ENCODE measurements at places on chromosomes 1 and 21. TPM values are rescaled to one million over a fixed set of nuclear protein-coding genes. Genes with fewer than 3 reads are reported as not detected.
A peak's percentile ranks its signal among the peaks of the same experiment; 100 is the strongest.

ZBTB8B gene
- not detected for total RNA-seq

GCSAML gene
- total RNA-seq, result not detected

VASH2 gene
- total RNA-seq, result not detected

CD84 gene
- total RNA-seq, result 1.1 TPM

- no peaks in the 10 kb centered on the region for H3K36me3 ChIP-seq
- peak; percentile 32 for DNase-seq
- no peaks in the 10 kb centered on the region for H3K27me3 ChIP-seq
- peak within 1 kb of the TSS; percentile 94 for H3K4me3 ChIP-seq
- H3K4me1 ChIP-seq, result peaks cover 43% of the 10 kb centered on the region
Measured at GRCh38 chr1:52141513-52142219, at the start of gene ZFYVE9. Gene ZFYVE9 (plus strand): TSS chr1:52142089. CDS start chr1:52233207, 91,118 bp downstream.

DNA sequence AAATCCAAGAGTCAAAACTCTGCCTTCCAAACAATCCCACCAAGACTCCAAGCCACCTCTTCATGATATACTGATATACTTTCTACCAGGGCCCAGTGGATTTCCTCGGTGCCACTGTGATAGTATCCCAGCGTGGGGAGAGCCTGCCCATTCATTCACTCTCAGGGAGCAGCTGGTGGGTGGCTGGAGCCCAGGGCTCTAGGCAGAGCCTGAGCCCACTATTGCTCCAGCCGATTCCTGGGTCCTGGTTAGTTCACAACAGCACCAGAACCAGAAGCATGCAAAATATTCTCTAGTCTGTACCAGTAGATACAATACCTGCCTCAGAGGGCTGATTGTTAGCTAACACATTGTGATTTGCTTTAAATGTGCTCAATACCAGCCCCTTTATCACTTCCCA lies 831 bp downstream of the CSRP1 start:
- no peak for DNase-seq
- peak overlapping the region; percentile 81 for H3K27ac ChIP-seq
- no peaks in the 10 kb centered on the region for H3K27me3 ChIP-seq

GRCh38 chr1:69914976-69915765 lies 290.2 kb downstream of the LRRC40 start:
- no peak overlapping the region for H3K4me3 ChIP-seq
- H3K4me1 ChIP-seq, result no peaks in the 10 kb centered on the region
- no peaks in the 10 kb centered on the region for H3K27me3 ChIP-seq
- DNase-seq, result no peak
- no peak overlapping the region for H3K27ac ChIP-seq

DNA sequence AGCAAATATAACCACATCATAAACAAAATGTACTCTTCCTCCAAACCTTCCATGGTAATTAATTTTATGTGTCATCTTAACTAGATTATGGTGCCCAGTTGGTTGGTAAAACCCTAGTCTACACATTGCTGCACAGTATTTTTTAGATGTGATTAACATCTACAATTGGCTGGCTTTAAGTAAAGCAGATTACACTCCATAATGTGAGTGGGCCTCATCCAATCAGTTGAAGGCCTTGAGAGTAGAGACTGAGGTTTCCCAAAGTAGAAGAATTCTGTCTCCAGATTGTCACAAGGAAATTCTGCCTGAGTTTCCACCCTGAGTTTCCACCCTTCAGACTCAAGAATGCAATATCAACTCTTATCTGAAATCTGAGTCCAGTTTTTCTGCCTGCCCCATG lies 128.4 kb upstream of the USP25 start:
- no peaks in the 10 kb centered on the region for H3K27me3 ChIP-seq
- H3K4me1 ChIP-seq, result no peaks in the 10 kb centered on the region
- H3K36me3 ChIP-seq, result no peaks in the 10 kb centered on the region
- H3K27ac ChIP-seq, result no peak overlapping the region
- no peak overlapping the region for H3K4me3 ChIP-seq

- DNase-seq, result no peak
- H3K4me1 ChIP-seq, result peaks cover 7% of the 10 kb centered on the region
- no peaks in the 10 kb centered on the region for H3K27me3 ChIP-seq
- H3K27ac ChIP-seq, result peak overlapping the region; percentile 10
- no peak overlapping the region for H3K4me3 ChIP-seq
Measured at GRCh38 chr1:41003127-41003639, 18.3 kb downstream of the SLFNL1 start.

DNA sequence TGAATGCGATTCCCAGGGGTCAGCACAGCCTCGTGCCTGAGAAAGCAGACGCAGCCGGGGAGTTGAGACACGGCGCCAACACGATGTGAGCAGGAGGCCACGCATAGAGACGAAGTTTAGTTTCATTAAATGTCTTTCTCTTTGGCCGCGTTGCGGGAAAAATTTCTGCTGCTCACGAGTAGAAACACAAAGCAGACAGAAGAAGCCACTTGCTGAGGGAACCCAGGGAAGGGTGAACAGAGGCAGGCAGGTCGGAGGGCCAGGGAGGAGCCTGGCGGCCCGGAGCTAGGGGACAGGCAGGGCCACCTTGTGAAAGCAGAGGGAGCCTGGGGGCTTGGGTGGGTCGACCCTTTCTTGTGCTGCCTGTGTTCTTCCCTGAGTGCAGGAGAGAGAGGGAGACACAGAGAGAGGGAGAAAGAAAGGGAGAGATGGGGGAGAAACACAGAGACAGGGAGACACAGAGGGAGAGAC lies 33.2 kb downstream of the POFUT2 start:
- H3K27me3 ChIP-seq, result peaks cover 24% of the 10 kb centered on the region
- DNase-seq, result no peak
- H3K27ac ChIP-seq, result no peak overlapping the region
- no peak overlapping the region for H3K4me3 ChIP-seq

GRCh38 chr1:81406292-81406999 lies 394.3 kb upstream of the ADGRL2 start:
- no peak for DNase-seq
- no peaks in the 10 kb centered on the region for H3K36me3 ChIP-seq
- no peak overlapping the region for H3K4me3 ChIP-seq
- peaks cover 4% of the 10 kb centered on the region for H3K4me1 ChIP-seq

GRCh38 chr1:74772945-74773344 lies 40.0 kb downstream of the TYW3 start:
- H3K4me3 ChIP-seq, result no peak overlapping the region
- no peaks in the 10 kb centered on the region for H3K4me1 ChIP-seq
- no peaks in the 10 kb centered on the region for H3K27me3 ChIP-seq
- no peak overlapping the region for H3K27ac ChIP-seq

- H3K27ac ChIP-seq, result no peak overlapping the region
- no peaks in the 10 kb centered on the region for H3K36me3 ChIP-seq
- H3K4me3 ChIP-seq, result no peak overlapping the region
- H3K27me3 ChIP-seq, result no peaks in the 10 kb centered on the region
Measured at GRCh38 chr1:15095496-15095875, 58.1 kb upstream of the TMEM51 start.

DNA sequence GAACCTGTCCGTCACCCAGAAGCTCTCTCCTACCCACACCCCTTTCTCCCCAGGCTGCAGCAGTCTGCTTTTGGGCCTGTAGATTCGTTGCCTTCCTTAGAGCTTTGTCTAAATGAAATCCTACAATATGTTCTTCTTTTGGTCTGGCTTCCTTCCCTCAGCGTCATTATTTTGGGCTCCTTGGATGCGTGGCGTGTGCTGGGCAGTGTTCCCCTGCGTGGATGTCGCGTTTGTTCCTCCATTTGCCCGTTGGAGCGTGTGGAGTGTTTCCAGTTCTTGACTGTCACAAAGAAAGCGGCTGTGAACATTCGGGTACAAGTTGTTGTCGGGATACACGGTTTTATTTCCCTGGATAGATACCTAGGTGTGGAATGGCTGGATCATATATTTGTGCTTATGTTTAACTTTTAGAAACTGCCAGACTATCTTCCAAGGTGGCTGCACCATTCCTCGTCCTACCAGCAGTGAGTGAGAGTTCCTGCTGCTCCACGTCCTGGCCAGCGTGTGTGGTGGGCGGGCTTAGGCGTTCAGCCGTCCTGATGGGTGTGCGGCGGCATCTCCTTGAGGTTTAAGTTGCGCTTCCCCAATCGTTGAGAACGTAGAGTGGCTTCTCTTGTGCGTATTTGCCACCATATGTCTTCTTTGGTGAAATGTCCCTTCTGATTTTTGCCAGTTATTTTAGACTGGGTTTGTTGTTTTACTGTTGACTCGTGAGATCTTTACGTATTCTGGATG lies 31.7 kb downstream of the SKI start:
- no peaks in the 10 kb centered on the region for H3K27me3 ChIP-seq
- H3K27ac ChIP-seq, result no peak overlapping the region
- DNase-seq, result no peak
- H3K4me1 ChIP-seq, result peaks cover 16% of the 10 kb centered on the region
- H3K36me3 ChIP-seq, result no peaks in the 10 kb centered on the region

GRCh38 chr1:209569455-209570207 lies 13.9 kb upstream of the CAMK1G start:
- H3K4me1 ChIP-seq, result no peaks in the 10 kb centered on the region
- no peak overlapping the region for H3K4me3 ChIP-seq
- no peak overlapping the region for H3K27ac ChIP-seq
- peaks cover 3% of the 10 kb centered on the region for H3K27me3 ChIP-seq

DNA sequence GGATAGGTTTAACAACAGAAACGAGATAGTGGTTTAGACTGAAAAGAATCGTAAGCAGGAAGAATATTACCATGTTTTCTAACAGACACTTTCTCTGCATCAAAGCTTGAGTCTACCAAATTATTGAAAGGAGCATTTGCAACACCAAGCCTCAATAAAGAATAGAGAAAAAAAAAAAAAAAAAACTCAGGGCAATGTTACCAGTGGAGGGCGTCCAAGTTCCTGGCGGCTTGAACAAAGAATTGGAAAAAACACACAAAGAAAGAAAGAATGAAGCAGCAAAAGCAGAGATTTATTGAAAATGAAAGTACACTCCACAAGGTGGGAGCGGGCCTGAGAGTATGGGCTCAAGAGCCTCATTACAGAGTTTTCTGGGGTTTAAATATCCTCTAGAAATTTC lies 686.5 kb upstream of the ADGRL2 start:
- no peak overlapping the region for H3K27ac ChIP-seq
- no peaks in the 10 kb centered on the region for H3K36me3 ChIP-seq

DNA sequence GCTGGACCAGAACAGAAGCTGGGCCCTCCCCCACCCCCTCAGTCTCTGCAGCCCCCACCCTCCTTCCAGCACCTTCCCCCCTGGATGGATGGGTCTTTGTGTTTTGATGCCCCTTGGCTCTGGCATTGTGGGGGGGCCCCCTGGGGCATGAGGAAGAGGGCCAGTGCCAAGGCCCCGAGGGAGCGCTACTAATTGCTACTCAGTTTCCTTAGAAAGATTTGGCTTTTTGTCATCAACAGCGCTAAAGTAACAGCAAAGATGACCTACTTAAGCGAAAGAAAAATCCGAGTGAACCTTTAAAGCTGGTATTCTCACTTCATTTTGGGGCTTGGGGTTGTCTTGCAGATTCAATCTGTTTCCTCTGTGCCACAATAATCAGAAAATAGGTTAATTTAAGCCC lies 63.5 kb downstream of the SKI start:
- no peaks in the 10 kb centered on the region for H3K36me3 ChIP-seq
- H3K4me1 ChIP-seq, result peaks cover 34% of the 10 kb centered on the region
- no peak overlapping the region for H3K4me3 ChIP-seq

GRCh38 chr1:220982686-220983085 lies 103.4 kb downstream of the HLX start:
- H3K4me1 ChIP-seq, result no peaks in the 10 kb centered on the region
- no peak overlapping the region for H3K4me3 ChIP-seq
- no peaks in the 10 kb centered on the region for H3K36me3 ChIP-seq
- no peaks in the 10 kb centered on the region for H3K27me3 ChIP-seq
- H3K27ac ChIP-seq, result no peak overlapping the region
- DNase-seq, result no peak

- DNase-seq, result peak; percentile 15
- peak overlapping the region; percentile 78 for H3K4me3 ChIP-seq
- no peaks in the 10 kb centered on the region for H3K36me3 ChIP-seq
Measured at GRCh38 chr1:243850452-243851256, 611 bp upstream of the AKT3 start.

DNA sequence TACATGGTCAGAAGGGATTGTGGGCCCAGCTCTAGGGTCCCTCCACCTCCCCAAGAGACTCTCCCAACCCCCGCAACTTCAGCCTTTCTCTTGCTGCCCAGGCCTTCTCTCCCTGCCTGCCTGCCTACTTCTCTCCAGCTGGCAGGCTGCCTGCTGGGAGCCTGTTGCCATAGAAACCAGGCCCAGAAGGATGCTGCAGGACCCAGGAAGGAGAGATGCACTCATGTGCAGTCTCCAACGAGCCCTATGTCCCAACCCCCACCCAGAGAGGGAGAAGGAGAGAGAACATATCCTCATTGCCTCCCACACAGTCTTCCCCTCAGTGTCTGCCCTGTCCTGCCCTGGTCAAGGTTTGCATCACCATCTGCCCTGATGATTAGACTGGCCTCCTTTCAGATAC lies 10.8 kb upstream of the SMIM12 start:
- H3K4me3 ChIP-seq, result no peak overlapping the region
- no peak overlapping the region for H3K27ac ChIP-seq
- H3K36me3 ChIP-seq, result no peaks in the 10 kb centered on the region
- no peak for DNase-seq
- peaks cover 25% of the 10 kb centered on the region for H3K27me3 ChIP-seq
- peaks cover 5% of the 10 kb centered on the region for H3K4me1 ChIP-seq

GRCh38 chr1:207815913-207816291 lies 64.0 kb downstream of the CD46 start:
- H3K4me3 ChIP-seq, result peak overlapping the region; percentile 64
- H3K27me3 ChIP-seq, result no peaks in the 10 kb centered on the region
- H3K4me1 ChIP-seq, result peaks cover 86% of the 10 kb centered on the region
- peaks cover 2% of the 10 kb centered on the region for H3K36me3 ChIP-seq
- H3K27ac ChIP-seq, result peak overlapping the region; percentile 98
- DNase-seq, result peak; percentile 3

- no peaks in the 10 kb centered on the region for H3K27me3 ChIP-seq
- no peak overlapping the region for H3K27ac ChIP-seq
- no peak for DNase-seq
- no peak overlapping the region for H3K4me3 ChIP-seq
- H3K36me3 ChIP-seq, result no peaks in the 10 kb centered on the region
- H3K4me1 ChIP-seq, result no peaks in the 10 kb centered on the region
Measured at GRCh38 chr1:213786683-213787082, 201.1 kb upstream of the PROX1 start.

GRCh38 chr1:158933621-158934020 lies 2.3 kb downstream of the PYHIN1 start:
- H3K4me3 ChIP-seq, result no peak overlapping the region
- no peak for DNase-seq
- H3K4me1 ChIP-seq, result no peaks in the 10 kb centered on the region
- H3K27me3 ChIP-seq, result no peaks in the 10 kb centered on the region

DNA sequence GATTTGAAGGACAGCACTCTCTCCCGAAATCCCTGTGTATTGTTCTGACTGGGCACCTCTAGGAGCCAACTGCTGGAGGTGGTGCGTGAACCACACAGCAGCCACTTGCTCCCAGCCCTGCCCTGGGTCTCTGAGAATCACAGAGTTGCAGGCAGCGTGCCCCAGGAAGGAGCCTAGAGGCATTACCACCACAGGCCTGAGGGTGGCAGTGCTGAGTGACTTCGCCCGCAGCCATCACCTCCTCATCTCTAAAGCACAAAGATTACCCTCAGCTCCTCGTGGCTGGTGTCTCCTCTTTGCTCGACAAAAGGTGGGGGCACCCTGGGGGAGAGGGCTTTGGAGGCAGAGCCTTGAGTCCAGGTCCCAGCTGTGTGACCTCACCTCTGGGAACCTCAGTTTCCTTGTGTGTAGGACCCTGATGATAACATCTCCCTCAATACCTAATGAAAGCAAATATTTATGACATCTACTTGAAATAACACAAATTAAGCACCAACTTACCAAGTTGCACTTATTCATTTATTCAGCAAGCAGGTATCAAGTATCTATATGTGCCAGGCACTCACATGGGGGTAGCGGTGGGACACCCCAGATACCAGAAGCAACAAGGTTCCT lies 86.3 kb downstream of the VWA5B1 start:
- H3K4me3 ChIP-seq, result no peak overlapping the region
- no peak overlapping the region for H3K27ac ChIP-seq
- no peaks in the 10 kb centered on the region for H3K36me3 ChIP-seq

All from gastrocnemius medialis (tissue), 4 donors.